ENCODE measurements at places on chromosomes 5 and 9. TPM values are rescaled to one million over a fixed set of nuclear protein-coding genes. Genes with fewer than 3 reads are reported as not detected.
A peak's percentile ranks its signal among the peaks of the same experiment; 100 is the strongest.

The SLC27A6 gene
- polyA plus RNA-seq: 3.3 TPM

- no peak for DNase-seq
Observed at GRCh38 chr9:36935332-36935731, 98.7 kb downstream of the PAX5 start.

The HMCN2 gene
- 0.45 TPM for polyA plus RNA-seq

The MUSK gene
- polyA plus RNA-seq: 0.43 TPM

- no peak for DNase-seq
Observed at GRCh38 chr9:101479338-101480030, 43.9 kb upstream of the ALDOB start.

DNA sequence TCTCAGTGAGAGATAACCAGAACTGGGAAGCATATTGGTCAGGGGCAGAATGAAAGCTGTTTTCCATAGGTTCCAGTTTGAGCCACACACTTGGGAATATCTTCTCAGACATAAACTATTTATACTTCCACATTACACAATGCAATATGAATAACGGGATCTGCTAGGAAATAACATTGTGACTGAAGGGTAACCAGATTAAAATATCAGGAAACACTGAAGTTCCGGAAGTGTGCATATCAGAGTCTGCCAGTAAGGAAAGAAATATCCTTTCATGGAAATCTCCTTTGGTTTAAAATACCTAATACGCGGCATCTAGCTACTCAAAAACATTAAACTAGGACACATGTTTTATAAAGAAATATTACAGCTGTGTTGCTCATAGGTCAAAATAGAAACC lies 56.3 kb downstream of the ST8SIA4 start:
- DNase-seq: no peak

DNA sequence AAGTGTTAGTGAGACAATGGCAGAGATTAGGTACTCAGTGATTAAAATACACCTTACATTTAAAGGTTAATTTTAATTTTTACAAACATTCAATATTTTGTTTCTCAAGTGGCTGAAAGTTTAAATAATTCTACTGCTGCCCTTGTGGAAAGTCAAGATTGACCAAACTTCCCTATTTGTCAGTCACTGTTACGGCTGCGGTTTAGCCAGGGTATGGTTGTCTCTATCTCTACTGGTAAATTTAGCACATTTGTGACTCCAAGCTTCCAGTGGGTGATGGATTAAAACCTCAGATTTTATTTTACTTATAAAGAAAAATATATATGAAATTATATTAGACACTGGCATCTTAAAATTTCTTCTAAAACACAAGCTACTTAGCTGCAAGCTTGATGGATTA lies 368.4 kb downstream of the CDH18 start:
- no peak for DNase-seq

GRCh38 chr5:79800979-79801827 lies 111.6 kb downstream of the CMYA5 start:
- DNase-seq: no peak

The GNA14 gene
- 13.5 TPM for polyA plus RNA-seq

- no peak for DNase-seq
Observed at GRCh38 chr5:143304836-143305475, 98.5 kb downstream of the NR3C1 start.

The IL7R gene
- polyA plus RNA-seq: 10.0 TPM

DNA sequence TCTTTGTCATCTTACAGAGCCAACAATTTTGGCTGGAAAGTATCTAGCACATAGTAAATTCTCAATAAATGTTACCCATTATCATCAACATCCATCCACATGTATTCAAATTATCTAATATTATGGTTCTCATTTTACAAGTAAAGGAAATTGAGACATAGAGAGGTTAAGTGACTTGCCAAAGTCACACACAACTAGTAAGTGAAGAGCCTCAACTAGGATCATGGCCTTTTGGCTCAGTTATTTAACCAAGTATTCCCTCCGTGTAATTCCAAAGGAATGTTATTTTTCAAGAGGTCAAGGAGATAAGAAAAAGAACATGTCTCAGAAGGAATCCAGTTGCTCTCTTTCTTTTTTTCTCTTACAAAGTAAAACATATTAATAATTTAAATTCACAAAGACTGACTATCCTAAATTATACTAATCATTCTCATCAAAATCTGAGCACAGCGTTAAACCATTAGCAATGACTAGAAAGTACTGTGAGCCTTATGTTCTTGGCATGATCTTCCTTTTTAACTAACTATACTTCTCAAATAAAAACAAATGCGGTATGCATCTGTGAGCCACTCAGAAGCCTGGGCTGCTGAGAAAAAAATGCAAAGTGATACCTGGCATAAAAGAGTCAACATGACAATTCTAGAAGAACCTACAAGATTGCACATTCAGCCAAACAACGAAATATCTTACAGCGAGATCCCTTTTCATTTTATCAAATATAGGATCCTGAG lies 350.9 kb downstream of the GLIS3 start:
- DNase-seq: peak; percentile 78

DNA sequence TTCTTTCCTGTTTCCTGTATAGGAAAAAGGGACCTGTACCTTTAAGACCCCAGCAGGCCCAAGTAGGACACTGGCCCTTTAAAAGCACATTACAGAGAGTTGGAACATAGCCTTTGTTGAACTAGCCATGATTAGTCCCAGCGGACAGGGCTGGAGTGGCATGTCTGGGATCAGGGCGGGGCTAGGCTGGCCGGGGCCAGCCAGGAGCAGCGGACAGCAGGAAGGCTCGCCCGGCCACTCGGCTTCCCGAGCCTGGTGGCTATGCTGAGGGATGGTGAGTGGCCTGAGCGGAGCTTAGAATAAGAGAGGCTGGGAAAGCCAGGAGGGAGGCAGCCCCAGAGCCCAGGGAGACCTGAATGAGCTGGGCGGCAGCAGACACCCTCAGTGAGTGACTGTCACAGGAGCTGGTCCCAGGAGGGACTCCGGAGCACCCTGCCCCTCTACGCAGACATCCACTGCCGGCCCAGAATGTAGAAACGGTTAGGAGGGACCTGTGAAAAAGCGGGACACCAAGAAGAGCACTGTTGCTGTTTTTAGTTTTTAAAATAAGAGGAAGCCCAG lies 92.1 kb downstream of the DAB2IP start:
- peak; percentile 71 for DNase-seq

The TAF11L8 gene
- not detected for polyA plus RNA-seq

DNA sequence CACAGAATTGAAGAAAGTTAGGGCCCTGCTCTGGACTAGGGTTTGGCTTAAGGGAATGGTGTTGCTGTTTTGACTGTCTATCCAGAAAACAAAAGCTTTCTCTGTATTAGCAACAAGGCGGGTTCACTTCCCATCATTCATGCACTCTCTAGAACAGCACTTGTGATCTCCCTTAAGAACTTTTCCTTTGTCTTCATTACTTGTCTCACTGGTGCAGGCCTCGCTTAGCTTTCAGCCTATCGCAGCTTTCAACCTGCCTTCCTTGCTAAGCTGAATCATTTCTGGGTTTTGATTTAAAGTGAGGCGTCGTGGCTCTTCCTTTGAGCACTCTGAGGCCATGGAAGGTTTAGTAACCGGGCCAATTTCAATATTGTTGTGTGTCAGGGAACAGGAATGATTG lies 35.2 kb upstream of the LPCAT1 start:
- DNase-seq: no peak

The TAS2R1 gene
- polyA plus RNA-seq: not detected

The SPAAR gene
- polyA plus RNA-seq: 3.2 TPM

DNA sequence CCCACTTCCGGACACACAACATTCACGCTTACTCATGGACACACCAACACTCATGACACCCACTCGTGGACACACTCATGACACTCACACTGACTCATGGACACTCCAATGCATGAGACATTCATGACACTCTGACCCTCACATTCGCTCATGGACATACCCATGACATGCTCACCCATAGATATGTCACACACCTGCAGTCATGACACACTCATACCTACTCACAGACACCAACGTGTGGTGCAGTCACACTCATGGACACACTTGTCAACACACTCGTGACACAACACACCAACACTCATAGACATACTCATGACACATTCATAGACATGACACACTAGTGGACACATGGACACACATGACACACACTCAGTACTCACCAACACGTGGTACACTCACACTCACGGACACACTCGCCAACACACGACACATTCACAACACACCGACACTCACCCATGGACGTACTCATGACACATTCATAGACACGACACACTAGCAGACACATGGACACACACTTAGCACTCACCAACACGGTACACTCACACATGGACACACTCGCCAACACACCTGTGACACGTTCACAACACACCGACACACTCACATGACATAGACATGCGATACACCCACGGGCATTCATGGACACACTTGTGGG lies 73.4 kb downstream of the PHF2 start:
- no peak for DNase-seq

- no peak for DNase-seq
Observed at GRCh38 chr9:83280790-83281189, 217.8 kb upstream of the RASEF start.

DNA sequence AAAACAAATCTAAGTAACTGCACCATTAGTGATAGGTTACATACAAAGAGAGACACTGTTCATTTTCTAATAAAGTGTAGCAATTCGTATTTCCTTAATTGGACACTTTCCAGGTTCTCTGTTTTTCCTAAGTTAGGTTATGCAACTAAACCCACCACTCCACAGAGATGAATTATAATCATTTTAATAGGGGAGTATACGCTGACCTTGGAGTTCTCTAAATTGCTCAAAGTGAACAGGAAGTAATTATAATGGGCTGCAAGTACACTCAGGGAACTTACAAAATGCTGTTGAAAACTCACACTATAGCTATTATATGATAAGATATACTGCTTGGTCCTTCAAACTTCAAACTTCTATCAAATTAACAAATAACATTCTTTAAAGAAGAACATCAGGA lies 18.2 kb upstream of the ADCY2 start:
- DNase-seq: no peak

The HEMGN gene
- 4.9 TPM for polyA plus RNA-seq

GRCh38 chr5:92560698-92561401 lies 1020.2 kb downstream of the NR2F1-AS1 start:
- DNase-seq: no peak

DNA sequence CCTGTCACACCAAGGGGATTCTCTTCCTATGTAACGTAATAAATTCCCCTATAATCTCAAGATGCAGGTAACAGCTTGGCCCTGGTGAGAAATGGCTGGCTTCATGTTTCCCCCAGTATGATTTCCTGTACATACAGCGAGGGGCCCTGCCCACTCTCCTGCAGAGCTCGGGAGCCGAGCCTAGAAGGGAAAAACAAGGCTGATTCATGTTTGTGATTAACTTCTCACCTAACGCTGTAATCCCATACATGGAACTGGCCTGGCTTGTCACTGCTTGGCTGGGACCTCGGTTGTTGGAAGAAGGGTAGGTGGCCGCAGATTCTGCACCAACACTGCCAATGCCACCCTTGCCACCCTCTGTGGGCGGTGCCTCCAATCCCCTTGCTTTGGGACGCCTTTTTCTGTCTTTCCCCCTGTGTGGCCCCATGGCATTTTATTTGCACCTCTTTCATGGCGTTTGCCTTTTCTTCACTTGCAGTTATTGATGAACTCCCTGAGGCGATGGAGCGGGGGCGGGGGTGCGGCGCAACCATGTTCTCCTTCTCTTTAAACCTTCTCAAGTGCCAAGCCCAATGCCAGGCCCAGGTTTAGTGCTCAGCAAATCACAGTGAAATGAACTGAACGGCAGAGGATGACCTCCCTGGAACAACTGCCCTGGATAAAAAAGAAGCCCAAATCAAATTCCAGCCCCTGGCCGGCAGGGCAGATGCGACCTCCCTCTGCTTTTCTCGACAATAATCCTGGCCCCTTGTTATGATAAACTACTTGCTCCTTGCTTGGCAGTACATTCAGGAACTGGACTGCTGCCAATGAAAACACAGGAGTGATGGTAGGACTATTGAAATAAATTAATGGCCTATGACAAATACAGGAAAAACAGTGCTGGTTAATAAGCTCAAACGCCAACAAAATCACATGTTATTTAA lies 108.1 kb downstream of the TMEM174 start:
- DNase-seq: no peak

GRCh38 chr5:172235827-172236736 lies 42.1 kb downstream of the EFCAB9 start:
- DNase-seq: no peak

GRCh38 chr5:78783434-78784130 lies 135.0 kb upstream of the LHFPL2 start:
- no peak for DNase-seq

GRCh38 chr5:146640285-146640896 lies 124.4 kb upstream of the GPR151 start:
- DNase-seq: no peak

The PTGDS gene
- 21.9 TPM for polyA plus RNA-seq

DNA sequence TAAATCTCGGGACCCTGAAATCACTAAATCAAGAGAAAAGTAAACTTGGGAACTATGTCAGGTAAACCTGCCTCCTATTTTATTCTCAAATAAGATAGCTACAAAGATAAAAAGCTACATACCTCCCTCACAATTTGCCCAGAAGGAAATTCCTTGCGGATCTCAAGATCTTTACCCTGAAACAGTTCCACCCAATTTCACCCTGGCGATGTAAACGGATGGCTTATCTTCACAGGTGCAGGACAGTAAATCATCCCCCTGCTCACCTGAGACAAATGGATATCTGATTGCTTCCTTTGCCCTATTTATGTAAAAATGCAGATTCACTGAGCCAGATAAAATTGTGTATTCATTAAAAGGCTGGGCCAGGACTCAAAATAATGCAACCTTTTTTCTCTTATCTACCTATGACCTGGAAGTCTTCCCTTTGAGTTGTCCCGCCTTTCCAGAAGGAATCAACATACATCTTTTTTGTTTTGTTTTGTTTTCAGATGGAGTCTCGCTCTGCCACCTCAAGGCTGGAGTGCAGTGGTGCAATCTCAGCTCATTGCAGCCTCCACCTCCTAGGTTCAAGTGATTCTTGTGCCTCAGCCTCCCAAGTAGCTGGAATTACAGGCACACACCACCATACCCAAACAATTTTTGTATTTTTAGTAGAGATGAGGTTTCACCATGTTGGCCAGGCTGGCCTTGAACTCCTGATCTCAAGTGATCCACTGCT lies 13.8 kb downstream of the TMEM267 start:
- no peak for DNase-seq

Data from right lung (tissue), 10 donors.